Jurkat, Clone E6-1 (cell line): ENCODE measurements at places on chromosomes 5 and 9.

DNA sequence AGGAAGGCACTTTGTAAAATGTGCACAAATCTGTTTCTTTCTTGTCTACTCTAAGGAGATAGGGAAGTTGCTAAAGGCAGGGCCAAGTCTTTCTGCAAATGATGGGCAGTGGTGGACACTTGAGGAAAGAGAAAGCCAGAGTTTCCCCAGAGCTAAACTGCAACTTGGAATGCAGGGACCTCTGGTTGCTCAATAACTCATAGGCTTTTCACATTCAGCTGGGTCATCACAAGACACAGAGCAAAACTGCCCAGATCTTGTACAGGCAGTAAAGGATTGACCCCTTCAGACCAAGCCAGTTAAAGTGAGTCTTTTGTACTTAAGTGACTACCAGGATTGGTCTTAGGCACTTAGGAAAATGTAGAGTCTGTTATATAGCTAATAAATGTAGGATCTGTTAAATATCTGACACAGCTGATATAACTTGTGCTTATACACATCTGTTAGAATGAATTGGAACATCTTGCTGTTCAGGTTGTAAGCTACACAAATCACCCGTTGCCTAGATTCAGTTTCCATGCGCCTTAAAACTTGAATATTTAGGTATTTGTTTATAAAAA is 13.5 kb upstream of the AGXT2 start:
- DNase-seq = no peak

DNA sequence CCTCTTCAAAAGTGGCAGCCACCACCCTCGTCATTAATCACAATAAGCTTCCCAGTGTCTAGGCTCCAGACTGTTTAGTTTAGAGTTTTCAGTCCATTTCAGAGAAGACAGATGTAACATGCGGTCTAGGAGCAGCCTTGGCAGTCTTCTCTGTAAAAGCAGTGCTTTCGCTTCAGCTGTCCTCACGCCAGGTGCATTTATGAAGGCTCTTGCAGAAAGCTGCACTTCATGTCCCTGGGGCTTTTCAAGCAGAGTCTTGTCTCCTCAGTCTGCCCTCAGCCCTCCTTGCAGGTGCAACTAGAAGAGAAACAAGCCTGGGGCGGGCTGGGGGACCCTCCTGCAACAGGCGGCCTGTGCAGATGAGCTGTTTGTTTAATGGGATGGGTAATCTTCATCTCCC is 281.9 kb downstream of the DRD1 start:
- no peak for DNase-seq

DNA sequence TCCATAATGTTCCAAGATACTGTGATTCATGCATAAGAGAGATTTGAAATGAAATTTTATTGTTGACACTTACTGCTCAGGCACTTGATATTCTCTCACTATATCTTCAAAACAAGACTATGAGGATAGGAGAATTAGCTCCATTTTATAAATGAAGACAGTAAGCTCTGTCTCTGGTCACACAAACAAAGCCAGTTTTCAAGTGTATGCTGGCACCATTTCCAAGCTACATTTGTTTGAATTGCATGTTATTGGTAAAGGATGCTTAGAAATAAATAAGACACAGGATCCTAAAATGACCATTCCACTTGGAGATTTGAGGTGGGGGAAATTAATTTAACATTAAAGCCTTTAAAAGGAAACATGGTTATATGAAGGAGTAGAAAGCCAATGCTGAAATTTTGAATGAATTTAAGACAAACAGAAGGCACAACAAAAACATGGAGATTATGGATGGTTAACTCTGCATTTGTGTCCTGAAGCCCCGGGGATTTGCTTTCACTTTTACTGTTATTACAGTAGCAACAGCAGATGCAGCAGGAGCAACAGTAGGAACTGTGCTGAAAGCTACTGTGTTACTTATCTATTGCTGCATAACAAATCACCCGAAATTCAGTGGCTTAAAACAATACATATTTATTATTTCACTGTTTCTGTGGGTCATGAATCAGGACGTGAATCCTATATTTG is 79.7 kb upstream of the ASTN2 start:
- DNase-seq = peak; percentile 36

DNA sequence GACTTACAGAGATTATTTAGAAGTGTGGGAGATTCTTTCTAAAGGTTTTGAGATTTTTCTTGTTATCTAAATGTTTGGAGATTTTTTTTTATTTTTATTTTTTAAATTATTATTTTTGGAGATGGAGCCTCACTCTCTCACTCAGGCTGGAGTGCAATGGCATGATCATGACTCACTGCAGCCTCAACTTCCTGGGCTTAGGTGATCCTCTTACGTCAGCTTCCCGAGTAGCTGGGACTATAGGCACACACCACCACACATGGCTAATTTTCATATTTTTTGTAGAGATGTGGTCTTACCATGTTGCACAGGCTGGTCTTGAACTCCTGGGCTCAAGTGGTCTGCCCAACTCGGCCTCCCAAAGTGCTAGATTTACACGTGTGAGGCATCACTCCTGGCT is 694.5 kb downstream of the TLE1 start:
- no peak for DNase-seq

DNA sequence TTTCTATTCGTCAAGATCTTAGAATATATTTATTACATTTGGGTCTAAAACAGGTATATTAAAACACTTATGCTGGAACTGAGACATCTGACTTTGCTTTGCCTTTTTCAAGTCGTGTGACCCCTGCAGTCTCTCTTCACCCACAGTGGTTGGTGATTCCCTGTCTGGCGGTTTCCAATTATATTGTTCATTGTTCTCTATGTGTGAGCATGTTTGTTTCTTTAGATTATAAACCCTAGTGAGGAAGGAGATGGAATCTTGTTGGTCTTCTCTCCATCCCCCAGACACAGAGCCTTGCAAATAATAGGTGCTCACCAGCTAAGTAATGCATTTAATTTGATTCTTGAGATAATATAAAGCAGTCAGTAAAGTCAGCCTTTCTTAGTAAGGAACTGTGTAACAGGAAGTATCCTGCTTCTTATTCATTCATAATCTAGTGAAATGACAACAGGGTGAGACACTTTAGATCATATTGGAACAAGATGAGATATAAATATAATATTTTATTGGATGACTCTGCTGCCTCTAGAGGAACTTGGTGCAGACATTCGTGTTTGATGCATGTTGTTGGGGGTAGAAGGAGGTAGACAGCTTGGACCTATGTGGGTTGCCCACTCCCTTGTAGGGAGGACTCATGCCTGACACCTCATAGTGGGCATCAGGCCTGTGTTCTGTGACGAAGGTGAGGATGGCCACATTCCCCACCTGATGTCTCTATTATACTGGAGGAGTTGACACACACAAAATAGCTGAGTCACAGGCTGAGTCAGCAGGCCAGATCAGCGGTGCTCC is 88.1 kb downstream of the FGF1 start:
- DNase-seq = no peak

- no peak for DNase-seq
Observed at GRCh38 chr9:120443489-120443888, 136.5 kb downstream of the CDK5RAP2 start.

GRCh38 chr9:131036529-131037334 is 27.8 kb downstream of the LAMC3 start:
- DNase-seq = no peak

DNA sequence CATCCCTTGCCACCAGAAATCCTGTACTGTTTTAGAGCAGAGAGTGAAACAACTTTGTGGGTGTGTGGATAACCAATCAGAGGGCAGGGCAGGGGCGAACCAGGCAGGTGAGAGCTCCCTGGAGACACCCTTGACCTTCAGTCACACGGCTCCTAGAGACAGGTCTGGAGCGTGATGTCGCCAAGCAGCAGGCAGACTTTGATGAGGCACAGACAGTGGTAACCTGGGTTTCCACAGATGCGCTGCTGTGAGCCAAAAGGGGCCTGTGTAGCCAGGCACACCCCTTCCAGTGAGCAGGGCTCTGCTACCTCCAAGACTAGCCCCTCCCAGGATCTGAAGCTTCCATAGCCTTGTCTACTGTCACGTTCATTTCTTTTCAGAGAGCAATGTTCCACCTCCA is 317.8 kb upstream of the ADCY2 start:
- no peak for DNase-seq

GRCh38 chr5:101991486-101991885 is 304.6 kb downstream of the SLCO4C1 start:
- no peak for DNase-seq

DNA sequence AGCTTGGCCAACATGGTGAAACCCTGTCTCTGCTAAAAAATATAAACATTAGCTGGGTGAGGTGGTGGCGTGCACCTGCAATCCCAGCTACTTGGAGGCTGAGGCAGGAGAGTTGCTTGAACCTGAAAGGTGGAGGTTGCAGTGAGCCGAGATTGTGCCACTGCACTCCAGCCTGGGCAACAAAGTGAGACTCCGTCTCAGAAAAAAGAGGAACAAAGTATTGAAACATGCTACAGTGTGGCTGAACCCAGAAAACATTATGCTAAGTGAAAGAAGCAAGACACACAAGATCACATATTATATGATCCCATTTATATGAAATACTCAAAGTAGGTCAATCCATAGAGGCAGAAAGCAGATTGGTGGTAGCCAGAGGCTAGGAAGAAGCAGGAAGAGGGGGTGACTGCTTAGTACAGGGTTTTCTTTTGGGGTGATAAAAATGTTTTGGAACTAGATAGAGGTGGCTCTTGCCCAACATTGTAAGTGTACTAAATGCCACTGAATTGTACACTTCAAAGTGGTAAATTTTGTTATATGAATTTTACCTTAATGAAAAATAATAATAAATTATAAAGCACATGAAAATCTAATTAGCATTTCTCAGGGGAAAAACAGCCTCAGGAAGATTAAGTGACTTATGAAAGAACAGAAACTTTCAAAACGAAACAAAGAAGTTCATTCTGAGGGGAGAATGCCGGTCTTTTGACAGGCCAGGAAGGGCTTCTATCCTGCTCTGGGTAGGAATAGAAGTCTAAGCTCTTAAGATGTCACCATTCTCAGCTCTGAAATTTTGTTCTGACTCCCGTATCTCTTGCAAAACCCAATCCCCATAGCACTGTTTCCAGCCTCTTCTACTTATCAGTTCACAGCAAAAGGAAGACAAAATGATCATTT is 161.1 kb upstream of the TBCA start:
- no peak for DNase-seq

DNA sequence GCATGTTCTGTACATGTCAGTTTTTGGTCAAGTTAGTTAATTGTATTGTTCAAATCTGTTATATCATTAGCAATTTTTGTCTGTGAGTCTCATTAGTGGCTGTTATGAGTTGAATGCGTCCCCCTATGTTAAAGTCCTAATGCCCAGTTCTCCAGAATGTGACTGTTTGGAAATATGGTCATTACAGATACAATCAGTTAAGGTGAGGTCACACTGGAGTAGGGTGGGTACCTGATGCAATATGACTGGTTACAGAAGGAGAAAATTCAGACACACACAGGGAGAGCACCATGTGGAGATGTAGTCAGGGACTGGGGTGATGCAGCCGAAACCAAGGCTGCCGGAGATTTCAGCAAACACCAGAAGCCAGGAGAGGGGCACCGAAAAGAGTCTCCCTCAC is 15.1 kb downstream of the NMRK1 start:
- no peak for DNase-seq

- DNase-seq = no peak
Observed at GRCh38 chr5:53430618-53431252, 49.7 kb upstream of the FST start.

DNA sequence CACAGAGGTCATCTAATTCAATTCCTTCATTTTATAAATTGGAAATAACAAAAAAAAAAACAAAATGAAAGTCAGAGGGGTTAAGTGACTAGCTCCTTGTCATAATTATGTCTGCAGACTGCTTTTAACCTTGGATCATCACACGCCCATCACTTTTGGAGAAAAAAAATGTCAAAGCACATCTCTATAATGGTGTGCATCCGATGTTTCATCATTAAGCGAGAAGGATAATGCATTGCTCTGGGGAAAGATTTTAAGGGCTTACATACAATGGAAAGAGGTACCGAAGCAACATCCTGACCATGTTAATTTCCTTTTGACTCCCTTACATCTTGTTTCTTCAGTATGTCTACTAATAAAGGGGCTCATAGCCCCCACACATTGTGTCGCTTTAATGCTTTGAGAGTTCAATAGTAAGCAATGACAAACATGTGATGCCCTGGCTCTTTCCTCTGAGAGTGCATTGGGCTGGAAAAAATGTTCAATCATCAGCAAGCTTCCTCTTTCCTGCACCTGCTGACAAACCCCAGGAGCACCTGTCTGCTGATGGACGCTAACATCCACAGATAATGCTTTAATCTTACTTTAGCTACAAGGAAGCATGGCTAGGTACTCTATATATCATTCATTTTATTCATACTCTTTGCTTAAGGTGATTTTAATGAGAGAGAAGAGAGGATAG is 242.2 kb downstream of the SMARCA2 start:
- DNase-seq = no peak

- no peak for DNase-seq
Observed at GRCh38 chr5:63959177-63959982, 2.9 kb downstream of the HTR1A start.

DNA sequence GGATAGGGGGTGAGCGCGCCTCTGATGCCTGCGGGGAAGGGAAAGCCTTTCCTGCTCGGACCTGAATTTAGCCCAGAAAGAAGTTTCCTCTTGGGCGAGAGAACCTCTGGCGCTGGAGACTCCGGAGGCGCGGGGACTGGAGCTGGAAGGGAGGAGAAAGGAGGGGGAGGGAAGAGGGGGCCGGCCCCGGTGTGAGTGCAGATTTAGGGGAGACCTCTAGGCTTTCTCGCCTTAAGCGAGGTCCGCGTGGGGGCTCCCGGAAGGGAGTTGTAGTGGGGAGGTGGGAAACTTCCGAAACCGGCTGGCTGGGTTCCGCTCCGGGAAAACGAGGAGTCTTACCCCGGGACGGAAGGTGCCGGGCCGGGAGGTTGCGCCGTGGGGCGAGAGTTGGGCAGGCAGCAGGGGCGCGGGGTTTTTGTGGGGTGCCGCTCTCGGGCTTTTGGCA is 1.3 kb downstream of the PCSK5 start:
- no peak for DNase-seq

DNA sequence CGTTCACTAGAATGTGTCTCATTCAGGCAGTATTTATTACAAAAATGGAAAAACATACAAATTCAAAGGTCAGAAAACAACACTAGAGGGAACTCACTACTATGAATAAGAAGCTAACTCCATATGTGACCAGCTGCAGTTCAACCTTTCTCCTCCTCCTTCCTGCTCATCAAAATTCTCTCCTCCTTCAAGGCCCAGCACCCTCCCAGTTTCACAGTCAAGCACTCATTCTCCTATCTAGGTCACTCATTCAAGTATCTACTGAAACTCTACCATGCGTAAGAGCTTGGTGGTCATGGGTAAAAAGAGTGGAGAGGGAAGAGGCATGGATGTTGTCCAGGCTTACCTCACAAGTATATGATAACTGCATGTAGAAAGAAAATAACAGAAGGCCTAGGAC is 27.7 kb downstream of the ECPAS start:
- DNase-seq = no peak

DNA sequence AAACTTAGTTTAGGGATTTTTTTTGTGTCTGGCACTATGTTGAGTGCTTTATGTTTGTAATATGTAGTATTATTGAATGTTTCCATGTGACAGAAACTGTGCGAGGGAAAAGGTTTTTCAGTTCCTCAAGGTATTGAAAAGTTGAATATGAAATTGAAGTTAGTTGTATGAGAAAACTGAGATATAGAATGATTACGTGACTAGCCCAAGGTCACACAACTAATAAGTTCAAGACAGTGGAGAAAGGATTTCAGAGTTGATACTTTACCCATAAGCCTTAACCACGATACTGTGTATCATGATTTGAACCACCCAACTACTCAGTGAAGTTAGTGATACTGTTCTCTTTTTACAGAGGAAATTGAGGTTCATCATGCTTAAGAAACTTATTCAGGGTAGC is 5.7 kb downstream of the NIPBL start:
- peak; percentile 31 for DNase-seq
